CD8-positive, alpha-beta T cell (primary cell): ENCODE measurements at places on chromosomes 2 and 18.
A peak's percentile ranks its signal among the peaks of the same experiment; 100 is the strongest.

DNA sequence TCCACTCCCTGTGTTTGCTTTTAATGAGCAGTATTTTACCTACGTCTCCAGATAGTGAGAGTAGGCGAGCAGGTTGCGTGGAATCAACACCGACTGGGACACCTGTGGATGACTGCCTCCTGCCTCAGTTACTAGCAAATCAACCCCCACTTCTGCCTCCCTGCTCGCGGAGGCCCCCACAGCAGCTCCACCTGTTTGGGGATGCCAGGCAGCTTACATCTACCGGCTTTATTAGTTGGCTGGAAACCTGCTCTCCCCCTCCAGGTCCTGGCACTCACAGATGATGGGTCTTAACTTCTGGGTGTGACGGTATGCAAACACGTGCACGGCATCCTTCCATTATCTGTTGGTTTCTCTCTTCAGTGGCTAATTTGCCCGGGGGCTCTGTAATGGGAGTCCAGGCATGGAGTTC lies 164.4 kb upstream of the SESTD1 start:
- DNase-seq: no peak

DNA sequence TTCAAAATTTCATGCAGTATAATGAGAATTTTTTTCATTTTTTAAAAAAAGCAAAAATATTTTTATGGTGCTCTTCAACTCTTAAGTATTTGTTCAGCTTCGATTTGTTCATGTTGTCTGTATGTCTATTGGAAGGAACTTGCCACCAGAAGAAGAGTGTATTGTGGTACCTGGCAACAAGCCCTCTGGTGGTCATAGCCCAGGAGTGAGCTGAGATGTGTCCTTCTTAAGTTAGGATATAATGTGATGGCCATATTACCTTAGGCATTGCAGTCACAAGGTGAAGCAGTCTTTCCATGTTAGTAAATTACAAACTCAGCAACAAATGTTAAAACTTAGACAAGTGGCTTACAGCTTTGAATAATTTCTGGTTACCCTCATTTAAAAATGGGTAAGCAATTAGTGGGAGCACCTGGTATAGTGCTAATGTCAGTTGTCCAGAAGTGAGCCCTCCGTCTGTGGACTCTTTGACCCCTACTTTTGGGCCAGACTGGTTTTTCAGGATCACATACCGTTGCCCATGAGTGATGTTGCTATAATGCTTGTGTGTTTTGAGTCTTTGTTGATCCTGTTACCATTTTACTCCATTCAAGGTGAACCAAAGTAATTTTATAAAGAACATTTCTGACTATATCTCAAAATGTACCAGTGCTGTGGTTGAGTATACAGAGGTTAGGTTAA lies 57.4 kb downstream of the MYO1B start:
- DNase-seq: peak; percentile 28

GRCh38 chr18:26286008-26286407 lies 59.8 kb downstream of the TAF4B start:
- no peak for DNase-seq

GRCh38 chr2:26068602-26069298 lies 34.9 kb downstream of the RAB10 start:
- peak; percentile 13 for DNase-seq
